ENCODE measurements at places on chromosomes 7 and 10. TPM values are rescaled to one million over a fixed set of nuclear protein-coding genes. Genes with fewer than 3 reads are reported as not detected.
A peak's percentile ranks its signal among the peaks of the same experiment; 100 is the strongest.

DNA sequence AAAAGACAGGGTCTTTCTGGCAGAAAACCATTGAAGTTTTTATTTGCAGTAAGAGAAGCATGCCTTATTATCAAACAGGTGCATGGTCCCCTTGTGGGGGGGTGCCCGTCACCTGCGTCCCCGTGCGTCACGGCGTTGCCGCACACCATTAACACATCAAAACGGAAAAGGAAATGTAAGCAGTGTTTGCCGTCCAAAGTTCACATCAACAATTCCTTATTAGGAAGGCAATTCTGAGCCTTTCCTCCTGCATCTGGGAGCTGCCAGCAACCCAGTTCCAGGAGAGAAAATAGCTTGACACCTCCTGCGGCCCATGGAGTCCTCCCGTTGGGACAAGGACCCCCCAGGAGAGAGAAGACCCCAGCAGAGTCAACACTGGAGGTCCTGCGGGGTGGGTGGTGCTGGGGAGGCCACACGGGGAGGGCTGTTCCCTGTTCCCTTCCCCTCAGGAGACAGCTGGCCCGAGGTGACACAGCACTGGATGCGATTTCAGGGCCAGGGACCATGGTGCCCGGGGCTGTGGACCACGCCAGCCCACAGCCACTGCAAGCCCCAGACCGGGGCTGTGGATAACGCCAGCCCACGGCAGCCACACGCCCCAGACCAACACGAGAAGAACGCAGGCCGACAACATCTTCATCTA lies 39.5 kb downstream of the DIP2C start:
- DNase-seq: peak; percentile 71

DNA sequence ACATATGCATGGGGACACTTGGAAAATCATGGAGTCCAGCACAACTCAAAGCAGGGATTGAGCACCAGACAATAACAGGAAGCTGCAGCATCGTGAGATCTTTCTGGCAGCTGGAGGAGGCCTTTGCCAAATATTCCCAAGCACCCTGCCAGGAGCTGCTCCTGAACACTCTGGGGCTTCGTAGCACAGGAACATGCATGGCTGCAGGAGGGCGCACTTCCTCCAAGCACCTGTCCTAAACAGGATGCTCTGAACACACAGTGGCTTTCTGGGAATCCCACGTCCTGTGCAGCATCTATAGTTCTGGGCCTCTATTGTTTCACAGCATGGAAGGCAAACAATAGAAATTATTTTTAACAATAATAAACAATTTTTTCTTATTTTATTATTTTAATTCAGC lies 4.1 kb downstream of the ABLIM1 start:
- peak; percentile 68 for DNase-seq

GRCh38 chr7:34158368-34159153 lies 253.2 kb downstream of the BMPER start:
- peak; percentile 70 for DNase-seq

DNA sequence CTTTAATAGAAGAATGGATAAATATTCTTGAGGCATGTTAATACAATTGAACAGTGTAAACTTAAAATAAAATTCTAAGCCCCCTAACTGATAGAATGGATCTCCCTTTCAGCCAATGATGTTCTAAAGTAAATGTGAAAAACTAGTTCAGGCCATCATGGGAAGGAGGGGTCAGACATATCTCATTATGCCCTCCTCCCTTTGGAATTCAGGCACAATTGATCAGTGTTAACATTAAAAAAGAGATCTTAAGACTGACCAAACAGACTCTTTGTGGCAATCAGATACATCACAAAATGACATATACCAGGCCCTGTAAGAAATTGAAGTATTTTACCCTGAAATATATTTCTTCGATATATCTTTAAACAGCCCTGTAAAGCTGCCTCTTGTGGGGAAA lies 683.0 kb upstream of the LRRTM3 start:
- DNase-seq: no peak

GRCh38 chr7:142488842-142489241 lies 231.0 kb upstream of the PRSS58 start:
- DNase-seq: no peak

- no peak for DNase-seq
Observed at GRCh38 chr10:104324221-104324686, 14.0 kb downstream of the ITPRIP start.

- no peak for DNase-seq
Observed at GRCh38 chr7:36615852-36616540, 108.3 kb downstream of the AOAH start.

- no peak for DNase-seq
Observed at GRCh38 chr7:110987127-110987693, 103.7 kb upstream of the LRRN3 start.

DNA sequence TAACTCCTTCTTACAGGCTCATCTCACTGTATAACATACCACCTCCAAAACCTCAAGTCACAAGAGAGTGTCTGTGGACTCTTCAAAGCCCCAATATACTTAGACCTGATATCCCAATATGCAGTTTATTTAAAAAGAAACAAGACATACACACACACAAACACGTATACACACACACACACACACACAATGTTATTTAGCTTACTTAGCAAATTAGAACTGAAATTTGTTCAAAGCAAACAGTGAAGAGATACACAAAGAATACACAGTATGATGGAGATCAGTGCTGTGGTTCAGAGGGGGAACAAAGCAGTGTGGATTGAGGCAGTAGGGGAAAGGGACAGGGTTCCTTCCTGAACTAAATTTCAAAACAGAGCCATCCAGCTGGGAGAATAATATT lies 807.2 kb downstream of the IPMK start:
- DNase-seq: no peak

- DNase-seq: no peak
Observed at GRCh38 chr10:119541046-119541445, 1.5 kb downstream of the RGS10 start.

DNA sequence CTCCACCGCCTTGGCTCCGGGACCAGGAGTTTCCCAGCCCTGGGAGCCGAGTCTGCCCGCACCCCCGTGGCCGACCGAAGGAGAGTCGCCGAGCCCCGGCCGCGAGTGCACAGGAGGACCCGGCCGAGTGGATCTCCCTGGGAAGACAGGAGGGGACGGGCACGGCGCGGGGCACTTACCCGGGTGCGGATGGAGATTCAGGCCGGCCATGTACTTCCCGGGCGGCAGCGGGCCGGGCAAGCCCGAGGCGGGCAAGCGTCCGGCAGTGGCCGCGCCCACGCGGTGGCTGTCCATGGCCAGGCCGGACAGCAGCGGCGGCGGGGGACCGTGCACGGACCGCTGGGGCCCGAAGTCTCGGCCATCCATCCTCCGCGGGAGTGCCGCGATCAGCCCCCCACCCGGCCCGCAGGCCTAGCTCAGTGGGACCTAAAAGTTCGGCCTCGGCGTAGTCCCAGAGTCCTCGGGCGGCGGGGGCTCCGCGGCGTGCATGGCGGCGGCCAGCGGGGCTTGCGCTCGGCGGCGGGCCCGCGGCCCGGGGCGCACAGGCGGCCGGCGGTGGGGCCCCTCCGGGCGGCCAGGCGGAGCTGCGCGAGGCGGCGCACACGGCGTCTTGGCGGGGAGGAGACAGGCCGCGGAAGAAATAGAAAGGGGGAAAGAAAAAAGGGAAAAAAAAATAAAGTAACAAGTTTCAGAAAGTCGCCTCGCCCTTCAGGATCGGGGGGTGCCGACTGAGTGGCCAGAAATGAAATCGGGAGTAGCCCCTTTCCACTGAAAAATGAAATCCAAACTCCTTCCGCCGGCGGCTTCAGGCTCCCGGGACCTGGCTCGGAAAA lies 2.5 kb downstream of the TNRC18 start:
- peak; percentile 25 for DNase-seq

DNA sequence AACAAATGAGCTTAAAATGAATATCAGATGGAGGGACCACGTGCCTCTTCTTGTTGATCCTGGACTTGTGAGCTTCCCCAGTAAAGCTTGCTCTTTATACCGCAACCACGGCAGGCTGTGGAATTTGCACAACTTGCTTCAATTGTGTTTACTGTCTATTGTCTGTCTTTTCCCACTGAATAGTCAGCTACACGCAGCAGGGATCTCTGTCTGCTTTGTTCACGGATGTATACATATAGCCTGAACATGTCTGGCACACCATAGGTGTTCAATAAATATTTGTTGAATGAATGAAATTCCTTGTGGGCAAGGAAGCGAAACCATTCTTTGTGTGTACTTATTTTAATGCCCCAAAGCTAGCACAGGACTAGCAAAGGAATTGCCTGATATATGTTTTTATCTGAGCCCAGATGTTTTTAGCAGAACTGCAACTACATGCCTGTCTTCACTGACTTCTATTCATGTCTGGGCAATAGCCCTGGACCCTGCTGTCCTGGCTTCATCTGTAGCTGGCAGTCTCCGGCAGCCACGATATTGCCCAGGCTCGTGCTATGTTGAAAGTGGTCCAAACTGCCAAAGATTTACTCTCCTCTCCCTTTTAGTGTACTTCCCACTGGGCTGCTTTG lies 29.9 kb upstream of the IFRD1 start:
- DNase-seq: peak; percentile 13

DNA sequence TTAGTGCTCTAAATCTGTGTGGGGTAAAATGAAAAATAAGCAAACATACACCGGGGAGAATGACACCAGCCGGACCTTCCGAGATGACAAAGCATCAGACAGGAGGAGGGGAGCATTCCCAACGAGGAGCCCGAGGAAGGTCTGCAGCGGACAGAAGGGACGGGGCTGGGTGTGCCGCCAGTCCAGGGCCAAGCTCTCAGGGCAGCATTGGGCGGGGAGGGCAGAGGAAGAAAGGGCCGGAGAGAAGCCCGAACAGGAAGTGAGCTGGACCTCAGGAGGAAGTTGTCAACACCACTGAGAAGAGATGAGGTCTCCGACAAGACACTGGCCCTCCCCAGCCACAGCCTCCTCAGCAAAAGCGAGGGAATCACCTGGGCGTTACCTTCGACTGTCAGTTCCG lies 182.6 kb upstream of the RNF32 start:
- DNase-seq: no peak

DNA sequence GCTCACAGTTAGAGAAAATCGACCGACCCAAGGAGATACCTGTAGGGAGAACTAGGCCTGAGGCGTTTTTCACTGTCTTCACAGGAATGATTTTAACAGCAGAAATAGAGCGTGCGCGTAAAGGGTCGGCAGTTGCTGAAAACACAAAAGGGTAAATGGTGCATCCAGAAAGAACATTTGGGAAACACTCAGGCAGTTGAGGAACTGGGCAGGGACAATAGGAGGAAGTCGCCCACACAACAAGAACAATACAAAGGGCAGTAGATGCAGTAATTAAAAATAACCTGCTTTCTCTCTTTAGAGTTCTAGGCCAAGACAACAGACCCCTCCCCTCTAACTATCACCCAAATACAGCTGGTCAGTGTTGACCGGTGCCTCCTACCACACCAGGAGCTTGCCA lies 126.6 kb downstream of the SORBS1 start:
- DNase-seq: no peak

DNA sequence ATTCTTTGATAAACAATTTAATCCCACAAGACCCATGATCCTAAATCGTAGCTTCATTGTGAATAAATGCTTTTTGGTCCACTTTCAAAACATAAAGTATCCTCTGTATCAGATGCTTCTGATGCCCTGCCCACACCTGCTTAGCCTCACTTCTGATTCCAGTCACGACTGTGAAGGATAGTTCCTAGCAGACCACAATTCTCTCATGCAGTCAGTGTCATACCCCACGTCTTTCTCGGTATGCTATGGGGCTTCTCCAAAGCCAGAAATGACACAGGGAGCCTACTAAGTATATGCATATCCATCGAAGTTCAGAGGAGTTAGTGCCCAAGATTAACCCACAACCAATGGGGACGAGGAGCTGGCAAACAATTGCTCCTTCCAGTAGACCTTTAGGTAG lies 27.6 kb upstream of the CTNNA3 start:
- no peak for DNase-seq

- no peak for DNase-seq
Observed at GRCh38 chr10:46558392-46559185, 2.1 kb upstream of the GPRIN2 start.

DNA sequence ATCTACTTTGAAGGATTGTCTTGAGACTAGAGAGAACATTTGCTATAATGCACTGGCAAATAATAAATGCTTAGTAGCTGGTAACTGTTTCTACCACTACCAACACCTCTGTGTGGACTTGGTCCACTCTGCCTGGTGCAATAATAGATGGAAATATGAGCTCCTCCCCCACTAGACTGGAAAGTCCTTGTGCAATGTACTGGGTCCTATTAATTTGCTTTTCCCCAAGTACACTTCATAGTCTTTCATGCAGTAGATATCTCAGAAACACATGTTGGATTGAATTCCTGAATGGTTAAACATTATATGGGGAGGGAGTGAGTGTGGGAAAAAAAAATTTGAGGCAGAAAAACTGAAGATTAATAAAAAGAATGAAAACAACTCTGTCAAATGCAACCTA lies 119.3 kb downstream of the C10orf90 start:
- peak; percentile 26 for DNase-seq

DNA sequence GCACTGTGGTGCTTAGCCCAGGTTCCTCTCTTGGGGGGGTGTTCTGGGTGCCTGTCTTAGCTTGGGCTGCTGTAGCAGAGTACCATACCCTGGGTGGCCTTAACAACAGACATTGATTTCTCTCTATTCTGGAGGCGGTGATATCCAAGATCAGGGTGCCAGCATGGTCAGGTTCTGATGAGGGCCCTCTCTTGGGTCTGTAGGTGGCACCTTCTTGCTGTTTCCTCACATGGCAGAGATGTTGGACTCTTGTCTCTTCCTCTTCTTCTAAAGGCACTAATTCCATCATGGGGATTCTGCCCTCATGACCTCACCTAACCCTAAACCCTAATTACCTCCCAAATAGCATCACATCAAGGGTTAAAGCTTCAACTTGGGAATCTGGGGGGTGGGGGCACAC lies 19.9 kb upstream of the CRHR2 start:
- no peak for DNase-seq

CYP17A1 gene
- 2.1 TPM for total RNA-seq

SPAM1 gene
- not detected for total RNA-seq

ZNF282 gene
- 24.5 TPM for total RNA-seq

TSPAN13 gene
- total RNA-seq: 143 TPM

CTAGE8 gene
- 2.4 TPM for total RNA-seq

PLAC9 gene
- total RNA-seq: 53.1 TPM

COL17A1 gene
- total RNA-seq: 2.2 TPM

CCDC172 gene
- not detected for total RNA-seq

SLC18A3 gene
- not detected for total RNA-seq

C7orf33 gene
- total RNA-seq: not detected

AKR1C8 gene
- 0.46 TPM for total RNA-seq

DNAH11 gene
- 12.8 TPM for total RNA-seq

TMEM176A gene
- 33.1 TPM for total RNA-seq

ZNF467 gene
- 9.8 TPM for total RNA-seq

RPS24 gene
- 1,037 TPM for total RNA-seq

DPYSL4 gene
- total RNA-seq: 1.1 TPM

ETV1 gene
- 62.8 TPM for total RNA-seq

CCL26 gene
- total RNA-seq: not detected

TMEM236 gene
- 0.37 TPM for total RNA-seq

PRKG1 gene
- total RNA-seq: 50.8 TPM

H2BK1 gene
- total RNA-seq: not detected

BLNK gene
- 18.7 TPM for total RNA-seq

SPACDR gene
- 2.0 TPM for total RNA-seq

AKR1C1 gene
- total RNA-seq: 55.1 TPM
